Thoracic aorta (tissue), 2 donors: ENCODE measurements at places on chromosomes 16 and 17.

DNA sequence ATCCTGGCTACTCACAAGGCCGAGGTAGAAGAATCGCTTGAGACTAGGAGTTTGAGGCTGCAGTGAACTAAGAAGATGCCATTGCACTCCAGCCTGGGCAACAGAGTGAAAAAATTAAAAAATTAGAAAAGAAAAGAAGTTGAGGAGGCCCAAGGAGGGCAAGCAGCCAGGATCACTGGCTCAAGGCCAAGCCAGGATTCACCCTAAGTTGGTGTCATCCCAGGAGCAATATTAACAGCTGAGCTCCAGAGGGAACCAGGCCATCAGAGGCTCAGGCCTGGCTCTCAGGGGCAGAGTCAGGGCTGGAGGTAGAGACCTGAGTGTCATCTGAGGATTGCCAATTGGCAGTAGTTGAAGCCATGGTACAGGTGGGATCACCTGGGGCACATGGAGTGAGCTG is 20.7 kb downstream of the DRC3 start:
- DNase-seq: no peak

- no peak for DNase-seq
Measured at GRCh38 chr17:12242345-12242954, 221.8 kb downstream of the MAP2K4 start.

GRCh38 chr16:53518550-53519416 is 15.8 kb upstream of the AKTIP start:
- no peak for DNase-seq

- DNase-seq: no peak
Measured at GRCh38 chr17:44409309-44410028, 20.0 kb upstream of the ITGA2B start.

- no peak for DNase-seq
Measured at GRCh38 chr16:50915120-50915519, 173.2 kb downstream of the CYLD start.

GRCh38 chr16:16163571-16163970 is 59.7 kb downstream of the ABCC6 start:
- DNase-seq: no peak

DNA sequence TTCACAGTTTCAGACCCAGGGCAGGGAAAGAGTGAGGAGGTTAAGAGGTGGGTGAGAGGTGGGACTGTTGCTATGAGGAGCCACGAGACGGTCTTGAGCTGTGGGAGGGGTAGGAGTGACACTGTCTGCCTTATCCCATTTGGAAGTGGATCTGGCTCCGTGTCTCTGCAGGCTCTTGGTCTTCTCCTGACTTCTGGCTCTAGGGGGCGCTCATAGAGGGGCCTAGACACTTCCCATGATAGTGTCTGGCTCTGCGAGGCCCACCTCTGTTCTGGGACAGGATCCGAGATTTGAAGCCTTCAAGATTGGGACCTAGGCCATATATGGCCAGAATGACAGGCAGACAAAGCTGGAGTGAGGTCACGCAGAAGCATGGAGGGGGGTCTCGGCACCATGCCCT is 204.5 kb downstream of the GSG1L start:
- DNase-seq: no peak

GRCh38 chr16:31364421-31364820 is 9.4 kb downstream of the ITGAX start:
- DNase-seq: no peak

GRCh38 chr17:40557531-40558299 is 7.6 kb downstream of the CCR7 start:
- no peak for DNase-seq

- no peak for DNase-seq
Measured at GRCh38 chr17:74860229-74860871, 665 bp upstream of the GRIN2C start.

GRCh38 chr17:72143245-72143644 is 22.4 kb downstream of the SOX9 start:
- no peak for DNase-seq

GRCh38 chr16:89307421-89307805 is 89.9 kb downstream of the ZNF778 start:
- no peak for DNase-seq

- no peak for DNase-seq
Measured at GRCh38 chr16:75064403-75065148, 52.0 kb downstream of the LDHD start.

DNA sequence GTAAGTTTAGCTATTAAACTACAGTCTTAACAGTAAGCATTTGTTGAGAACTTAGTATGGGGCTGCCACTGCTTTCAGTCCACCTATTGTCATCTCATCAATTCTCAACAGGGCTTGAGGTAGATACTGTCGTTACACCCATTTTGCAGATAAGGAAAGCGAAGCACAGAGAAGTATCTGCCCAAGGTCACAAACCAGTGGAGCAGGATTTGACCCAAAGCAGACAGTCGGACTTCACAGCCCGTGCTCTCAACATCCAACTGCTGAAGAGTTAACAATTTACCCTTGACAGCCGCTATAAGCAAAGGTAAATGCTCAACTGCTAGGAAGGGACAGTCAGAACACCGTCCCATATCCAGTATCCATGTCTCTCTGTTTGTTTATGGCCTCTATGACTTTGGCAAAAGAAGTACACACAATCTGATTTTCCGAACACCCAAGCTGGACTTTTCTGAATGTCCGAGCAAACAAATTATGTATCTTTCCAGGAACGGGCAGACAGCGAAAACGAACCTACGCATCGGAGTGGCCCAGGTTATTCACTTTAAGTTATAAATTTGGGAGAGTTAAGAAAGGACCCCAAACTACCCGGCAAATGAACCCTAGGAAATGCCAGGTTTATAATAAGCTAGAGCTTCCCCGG is 1.2 kb downstream of the SIAH1 start:
- DNase-seq: no peak
